DMS 273 treated with DMSO at 0.1 percent for 48 hours (cell line): ENCODE measurements at places on chromosomes 3 and 15.

GRCh38 chr3:8777978-8778267 lies 8.5 kb upstream of the OXTR start:
- DNase-seq: no peak

DNA sequence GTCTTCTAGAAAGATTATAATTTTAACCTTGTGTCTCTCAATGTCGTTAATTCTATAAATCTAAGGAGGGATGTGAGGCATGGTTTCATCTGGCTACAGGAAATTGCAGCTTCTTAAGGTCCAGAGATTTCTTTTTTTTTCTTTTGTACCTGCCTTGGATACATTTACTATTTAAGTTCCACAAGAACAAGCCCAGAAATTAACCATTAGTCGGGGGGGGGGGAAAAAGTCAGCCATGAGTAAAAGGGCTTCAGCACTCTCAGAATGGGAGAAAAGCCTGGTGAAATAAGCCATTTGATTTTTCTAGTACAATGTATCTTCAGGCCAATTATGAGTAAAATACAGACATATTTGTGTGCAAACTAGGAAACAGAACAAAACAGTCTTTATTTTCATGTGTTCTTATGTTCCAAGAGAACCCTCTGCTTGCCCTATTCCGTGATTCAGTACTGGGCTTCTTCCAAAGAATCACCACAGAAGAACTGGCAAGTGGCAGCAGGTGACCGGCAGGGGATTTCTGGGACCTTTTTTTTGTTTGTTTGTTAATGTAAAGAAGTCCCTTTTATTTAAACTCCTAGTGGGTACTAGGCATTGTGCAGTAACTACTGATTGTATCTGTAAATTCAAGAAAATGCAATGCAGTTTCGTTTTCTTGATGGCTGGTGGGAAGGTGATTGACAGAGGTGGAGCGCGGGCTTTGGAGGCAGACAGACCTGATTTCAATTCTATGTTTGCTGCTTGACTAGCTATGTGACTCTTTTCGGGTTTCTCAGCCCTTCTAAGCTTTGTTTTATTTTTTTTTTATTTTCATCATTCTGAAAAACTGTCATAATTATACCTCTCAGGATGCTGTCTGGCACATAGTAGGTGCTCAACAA lies 82.5 kb downstream of the PEX5L start:
- DNase-seq: no peak

- DNase-seq: no peak
These were observed 169.3 kb downstream of the RAB11A start for GRCh38 chr15:66038387-66039116.

DNA sequence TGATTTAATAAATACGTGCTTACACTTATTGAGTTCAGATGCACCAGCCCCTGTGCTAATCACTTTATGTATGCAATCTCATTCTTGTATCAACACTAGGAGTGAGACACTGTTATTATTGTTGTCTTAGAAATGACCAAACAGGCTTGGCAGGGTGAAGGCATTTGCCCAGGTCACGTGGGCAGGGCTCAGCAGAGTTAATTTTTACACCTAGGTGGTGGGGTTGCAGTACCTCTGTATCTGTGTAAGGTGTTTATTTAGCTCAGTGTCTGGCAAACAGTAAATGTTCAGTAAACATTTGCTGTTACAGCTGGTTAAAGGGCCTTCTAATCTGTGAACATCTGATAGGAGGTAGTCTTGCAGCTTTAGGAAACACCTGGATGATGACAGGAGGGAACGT lies 200.0 kb downstream of the CACNA2D3 start:
- no peak for DNase-seq

- no peak for DNase-seq
These were observed 264.4 kb downstream of the MECOM start for GRCh38 chr3:169399068-169399467.

GRCh38 chr15:61036136-61036535 lies 193.0 kb downstream of the RORA start:
- no peak for DNase-seq

DNA sequence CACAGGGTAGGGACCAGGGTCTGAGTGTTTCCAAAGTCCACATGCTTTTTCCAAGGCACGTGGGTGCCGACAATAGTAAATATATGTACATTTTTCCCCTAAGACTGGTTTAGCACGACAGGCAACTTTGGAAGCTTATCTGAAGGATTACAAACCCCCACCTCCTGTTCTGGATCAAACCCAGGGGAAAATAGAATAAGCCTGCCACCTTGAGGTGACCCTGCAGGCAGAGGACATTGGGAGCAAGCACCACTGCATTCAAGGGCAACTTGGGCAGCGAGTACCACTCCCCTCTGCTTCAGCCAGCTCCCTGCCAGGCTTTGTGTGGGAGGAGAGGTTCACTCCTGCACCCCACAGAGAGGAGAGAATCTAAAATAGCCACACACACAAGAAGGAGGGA lies 44.8 kb downstream of the KBTBD12 start:
- peak; percentile 54 for DNase-seq

DNA sequence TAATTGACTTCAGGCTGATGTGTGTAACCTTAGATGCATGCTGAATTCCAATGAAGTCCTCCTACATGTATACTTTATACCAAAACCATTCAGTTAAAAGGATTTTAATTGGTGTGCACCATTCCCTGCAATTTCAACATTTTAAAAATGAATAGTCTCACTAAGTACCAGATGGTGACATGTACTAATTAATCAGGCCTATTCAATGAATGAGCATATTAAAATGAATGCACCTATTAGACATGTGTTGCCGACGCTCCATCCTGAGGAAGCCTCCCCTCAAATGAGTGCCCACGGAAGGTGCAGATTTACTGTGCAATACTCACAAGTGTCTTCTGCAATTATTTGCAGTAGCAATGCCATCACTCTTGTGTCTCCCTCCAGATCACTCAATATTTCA lies 124.7 kb upstream of the TSPAN3 start:
- no peak for DNase-seq

- no peak for DNase-seq
These were observed 13.1 kb upstream of the NR1I2 start for GRCh38 chr3:119768668-119769393.

DNA sequence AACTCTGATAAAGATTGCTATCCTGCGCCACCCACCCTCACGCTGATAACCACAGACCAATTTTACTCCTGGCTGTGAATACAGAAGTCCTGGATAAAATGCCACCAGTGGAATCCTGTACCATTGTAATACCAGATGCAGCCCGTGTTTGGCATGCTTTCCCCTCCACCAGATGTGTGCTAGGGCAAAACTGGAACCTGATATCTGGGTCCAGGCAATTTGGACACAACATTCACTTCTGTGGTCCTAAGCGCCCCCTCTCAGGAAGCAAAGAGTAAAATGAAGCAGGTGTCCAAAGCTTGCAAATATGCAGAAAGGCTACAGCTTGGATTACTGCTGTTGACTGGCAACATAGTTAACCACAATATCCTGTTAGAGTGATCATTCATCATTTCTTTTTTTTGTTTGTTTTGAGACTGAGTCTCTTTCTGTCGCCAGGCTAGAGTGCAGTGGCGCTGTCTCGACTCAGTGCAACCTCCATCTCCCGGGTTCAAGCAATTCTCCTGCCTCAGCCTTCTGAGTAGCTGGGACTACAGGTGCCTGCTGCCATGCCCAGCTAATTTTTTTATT lies 32.8 kb downstream of the LOXL1 start:
- peak; percentile 65 for DNase-seq

GRCh38 chr15:39473298-39473947 lies 107.5 kb upstream of the THBS1 start:
- DNase-seq: no peak

GRCh38 chr3:149442043-149442442 lies 32.5 kb upstream of the TM4SF4 start:
- DNase-seq: no peak

DNA sequence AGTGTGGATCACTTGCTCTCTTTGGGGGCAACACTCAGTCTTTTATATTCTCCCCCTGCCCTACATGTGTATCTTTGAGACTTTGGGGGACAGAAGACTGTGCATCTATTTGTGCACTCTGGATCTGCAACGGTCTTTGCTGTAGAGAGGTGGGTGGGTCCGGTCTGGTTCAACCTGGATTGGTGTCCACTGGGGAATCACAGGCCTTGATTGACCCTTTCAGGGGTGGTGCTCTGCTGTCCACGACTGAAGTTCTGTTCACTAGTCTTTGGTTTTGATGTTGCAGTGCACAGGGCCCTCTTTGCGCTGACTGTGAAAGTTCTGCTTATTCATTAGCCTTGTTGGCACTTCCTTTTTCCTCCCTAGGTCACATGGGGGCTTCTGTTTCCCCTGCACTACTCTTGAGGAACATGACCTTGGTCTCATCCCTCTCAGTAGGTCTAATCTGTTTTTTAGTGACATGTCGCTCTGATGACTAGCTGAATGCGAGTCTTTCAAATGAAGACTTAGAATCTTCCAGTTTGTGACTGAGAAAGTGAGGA lies 284.2 kb downstream of the SV2B start:
- no peak for DNase-seq

DNA sequence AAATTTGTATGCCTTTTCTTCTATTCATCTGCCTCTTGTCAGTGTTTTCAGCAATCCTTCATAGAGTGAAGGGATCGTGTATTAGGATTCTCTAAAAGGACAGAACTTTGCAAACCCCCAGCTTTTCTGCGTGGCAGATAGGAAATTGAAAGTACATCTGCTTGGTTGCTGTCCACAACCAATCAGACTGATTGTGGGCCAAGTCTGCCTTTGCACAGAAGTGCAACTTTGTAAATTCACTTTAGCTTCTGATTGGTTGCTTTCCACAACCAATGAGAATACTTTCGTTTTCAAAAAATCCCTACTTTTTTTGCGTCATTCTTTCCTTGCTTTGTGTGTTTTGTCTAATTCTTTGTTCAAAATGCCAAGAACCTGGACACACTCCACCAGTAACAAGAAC lies 847.4 kb downstream of the FHIT start:
- DNase-seq: no peak

DNA sequence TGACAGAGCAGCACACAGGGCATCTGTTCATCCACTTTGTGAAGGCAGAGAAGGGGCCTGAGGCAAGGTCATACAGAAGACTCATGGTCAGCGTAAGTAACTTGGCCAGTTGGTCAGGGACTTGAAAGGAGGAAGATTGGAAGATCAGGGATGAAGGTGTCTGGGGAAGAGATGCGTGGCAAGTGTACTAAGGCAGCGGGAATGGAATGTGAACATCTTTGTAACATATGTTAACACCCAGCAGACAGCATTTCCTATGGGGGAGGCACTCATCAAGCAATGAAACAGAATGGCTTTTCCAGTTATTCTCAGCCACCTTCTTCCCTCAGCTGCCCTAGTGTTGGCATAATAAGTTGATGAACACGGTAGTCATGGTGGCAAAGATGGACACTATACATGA lies 7.8 kb upstream of the RFC4 start:
- no peak for DNase-seq

DNA sequence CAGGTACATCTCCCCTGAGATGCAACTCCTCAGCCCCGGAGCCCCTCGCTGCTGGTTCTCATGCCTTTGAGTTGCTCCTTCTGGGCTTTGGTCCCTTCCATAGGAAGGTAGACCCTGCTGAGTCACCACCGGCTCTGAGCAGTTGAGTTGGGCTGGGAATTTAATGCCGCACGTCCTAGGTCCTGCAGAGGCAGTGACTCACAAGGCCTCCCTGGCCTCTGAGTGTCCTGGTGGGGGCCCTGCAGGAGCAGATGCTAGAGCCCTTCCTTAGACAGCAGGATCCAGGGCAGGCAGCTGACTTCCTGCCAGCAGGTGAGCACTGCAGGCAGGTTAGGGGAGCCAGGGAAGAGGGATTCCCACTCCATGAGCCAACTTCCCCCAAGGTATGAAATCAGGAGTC lies 5.5 kb upstream of the NTRK3 start:
- DNase-seq: no peak

DNA sequence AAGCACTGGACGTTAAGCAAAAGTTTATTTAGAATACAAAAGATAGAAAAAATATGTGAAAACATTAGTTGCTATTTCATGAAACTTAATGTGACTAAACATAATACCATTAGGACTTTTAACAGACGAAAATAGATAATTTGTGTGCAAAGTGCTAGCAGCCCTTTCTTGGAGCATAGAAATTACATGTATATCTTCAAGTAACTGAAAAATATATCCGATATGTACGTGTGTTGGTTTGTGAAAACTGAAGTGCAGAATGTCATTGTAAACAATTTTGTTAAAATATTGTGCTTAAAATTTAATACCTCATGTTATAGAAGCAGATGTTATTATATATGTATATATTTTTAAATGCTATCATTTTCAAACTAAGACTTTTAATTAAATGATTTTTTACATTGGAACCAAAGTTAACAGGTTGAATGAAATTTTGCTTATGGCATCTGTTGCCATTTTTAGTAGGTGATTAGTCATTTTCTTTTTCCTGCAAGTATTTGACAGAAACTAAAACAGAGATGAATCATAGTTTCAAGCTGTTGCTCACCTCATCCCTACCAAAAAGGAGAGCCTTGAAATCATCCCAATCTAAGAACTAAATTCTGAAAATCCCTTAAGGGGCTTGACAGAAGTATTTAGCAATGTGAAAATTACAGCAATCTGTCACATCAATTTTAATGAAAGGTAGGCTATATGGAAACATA lies 334.8 kb downstream of the NAALADL2 start:
- DNase-seq: peak; percentile 20

DNA sequence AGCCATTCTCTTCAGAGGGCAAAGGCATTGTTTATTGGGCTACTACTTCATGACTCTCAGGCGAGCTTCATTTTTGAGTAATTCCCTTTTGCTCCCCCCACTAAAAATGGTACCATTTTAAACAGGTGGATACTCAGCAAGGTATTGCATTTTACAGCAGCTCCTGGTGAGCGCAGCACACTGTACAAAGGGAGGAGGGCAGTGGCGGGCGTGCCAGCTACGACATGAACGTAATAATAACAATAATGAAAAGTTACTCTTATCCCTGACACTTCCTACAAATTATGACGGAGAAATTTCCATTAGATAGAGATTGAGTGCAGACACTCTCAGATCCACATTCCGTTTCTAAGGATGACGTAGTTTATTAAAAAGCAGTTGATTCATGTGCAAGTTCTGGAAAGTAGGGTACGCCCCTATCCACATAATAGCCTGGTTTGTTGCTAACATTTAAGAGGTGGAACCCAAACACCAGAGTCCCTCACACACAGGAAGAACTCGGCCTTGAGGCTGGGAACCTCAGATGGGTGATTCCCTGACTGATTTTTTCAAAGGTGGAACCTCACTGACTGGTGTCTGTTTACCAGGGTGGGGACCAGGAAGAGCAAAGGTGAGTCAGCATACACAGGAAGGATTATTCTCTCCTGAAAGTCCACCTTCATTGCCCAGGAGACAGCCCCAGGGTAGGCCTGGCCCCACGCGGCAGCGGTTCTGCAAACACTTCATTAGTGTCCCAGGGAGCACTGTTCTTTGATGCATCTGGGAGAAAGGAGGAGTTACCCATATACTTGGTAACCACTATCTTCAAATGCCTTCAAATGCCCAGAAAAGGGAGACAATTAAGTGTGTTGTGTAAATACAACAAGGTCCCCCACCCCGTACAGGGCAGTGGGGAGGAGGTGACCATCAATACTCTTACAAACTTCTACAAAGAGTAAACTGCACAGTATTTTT lies 69.9 kb downstream of the LDHAL6B start:
- no peak for DNase-seq

GRCh38 chr15:31489801-31490646 lies 163.4 kb downstream of the KLF13 start:
- DNase-seq: no peak

GRCh38 chr3:71035886-71036285 lies 547.6 kb downstream of the FOXP1 start:
- DNase-seq: no peak

- no peak for DNase-seq
These were observed 134.6 kb downstream of the MEIS2 start for GRCh38 chr15:36965570-36966342.

- no peak for DNase-seq
These were observed 29.0 kb upstream of the BDH1 start for GRCh38 chr3:197584733-197585132.
